Calu3 (cell line): ENCODE measurements at places on chromosomes 16 and 17.

- DNase-seq = no peak
Observed at GRCh38 chr17:82808006-82808405, 31.8 kb downstream of the ZNF750 start.

- no peak for DNase-seq
Observed at GRCh38 chr17:55168958-55169687, 95.6 kb upstream of the HLF start.

DNA sequence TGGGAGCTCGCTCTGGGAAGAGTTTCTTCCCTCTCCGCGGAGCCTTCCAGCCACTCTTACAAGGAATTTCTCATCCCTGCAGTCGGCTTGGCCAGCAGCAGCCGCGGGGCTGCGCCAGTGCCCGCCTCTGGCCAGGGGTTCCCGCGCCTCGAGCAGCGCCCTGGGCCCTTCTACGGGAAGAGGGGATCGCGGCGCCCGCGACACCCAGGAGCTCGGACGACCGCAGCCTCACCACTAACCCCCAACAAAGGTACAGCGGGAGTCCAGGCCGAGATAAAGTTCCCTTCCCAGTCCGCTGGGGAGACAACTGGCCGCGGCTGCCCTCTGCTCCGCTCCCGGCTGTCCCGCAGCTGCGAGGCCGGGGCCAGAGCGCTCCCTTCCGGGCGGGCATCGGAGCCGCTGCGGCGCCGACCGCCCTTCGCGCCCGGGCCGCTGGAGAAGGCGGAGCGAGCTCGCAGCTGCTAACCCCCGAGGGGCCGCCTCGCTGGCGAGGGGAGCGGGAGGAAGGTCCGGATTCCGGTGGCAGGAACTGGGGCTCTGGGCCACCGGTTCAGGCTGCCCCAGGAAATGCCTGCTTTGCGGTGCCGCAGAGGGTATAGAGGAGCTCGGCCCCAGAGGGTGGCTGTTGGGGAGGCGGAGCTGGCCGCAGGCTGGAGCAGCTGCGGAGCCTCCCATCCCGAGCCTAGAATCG is 3.6 kb upstream of the HS3ST3B1 start:
- peak; percentile 55 for DNase-seq

DNA sequence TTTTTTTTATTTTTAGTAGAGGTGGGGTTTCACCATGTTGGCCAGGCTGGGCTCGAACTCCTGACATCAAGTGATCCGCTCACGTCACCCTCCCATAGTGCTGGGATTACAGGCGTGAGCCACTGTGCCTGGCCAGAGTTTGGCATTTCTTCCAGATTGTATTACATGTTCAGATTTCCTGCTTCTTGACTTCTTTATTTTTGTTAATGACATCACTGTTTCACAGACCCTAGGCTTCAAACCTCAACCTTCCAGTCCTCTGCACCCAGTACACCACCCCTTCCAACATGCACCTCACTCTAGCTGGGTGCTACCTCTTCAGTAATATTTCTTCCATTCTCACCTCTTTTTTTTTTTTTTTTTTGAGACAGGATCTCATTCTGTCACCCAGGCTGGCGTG is 53.6 kb upstream of the ZFHX3 start:
- no peak for DNase-seq

- DNase-seq = no peak
Observed at GRCh38 chr16:75575958-75576357, 9.8 kb downstream of the GABARAPL2 start.

DNA sequence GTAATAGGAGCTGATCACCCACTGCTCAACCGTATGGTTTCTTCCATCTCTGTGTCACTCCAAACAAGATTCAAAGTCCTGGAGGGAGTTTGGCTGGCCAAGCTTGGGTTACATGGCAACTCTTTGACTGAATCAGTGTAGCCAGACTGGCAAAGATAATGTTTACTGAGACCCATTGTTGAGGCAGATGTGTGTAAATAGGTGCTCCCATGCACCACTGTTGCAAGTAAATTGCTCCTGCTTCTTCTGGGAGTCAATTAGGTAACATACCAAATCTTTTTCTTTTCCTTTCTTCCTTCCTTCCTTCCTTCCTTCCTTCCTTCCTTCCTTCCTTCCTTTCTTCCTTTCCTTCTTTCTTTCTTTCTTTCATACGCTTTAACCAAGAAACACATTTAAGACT is 86.3 kb upstream of the DHX40 start:
- DNase-seq = no peak

GRCh38 chr16:75943705-75944514 is 217.6 kb upstream of the CPHXL start:
- DNase-seq = no peak

- DNase-seq = no peak
Observed at GRCh38 chr16:11669380-11670146, 1.3 kb downstream of the SNN start.

GRCh38 chr17:32235588-32235987 is 30.0 kb upstream of the RHBDL3 start:
- no peak for DNase-seq

DNA sequence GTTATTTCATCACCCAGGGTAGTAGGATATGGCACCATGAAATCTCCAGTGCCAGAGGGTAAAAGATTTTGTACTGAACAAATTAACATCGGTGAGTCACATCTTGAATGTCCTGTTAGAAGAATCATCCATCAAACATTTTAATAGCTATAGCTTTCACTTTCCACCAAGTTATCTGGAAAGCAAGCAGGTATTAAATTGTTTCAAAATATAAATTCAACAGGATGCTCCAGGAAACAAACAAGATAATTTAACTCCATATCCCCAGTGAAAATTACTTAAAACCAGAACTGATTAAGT is 2.4 kb downstream of the VEZF1 start:
- DNase-seq = no peak

DNA sequence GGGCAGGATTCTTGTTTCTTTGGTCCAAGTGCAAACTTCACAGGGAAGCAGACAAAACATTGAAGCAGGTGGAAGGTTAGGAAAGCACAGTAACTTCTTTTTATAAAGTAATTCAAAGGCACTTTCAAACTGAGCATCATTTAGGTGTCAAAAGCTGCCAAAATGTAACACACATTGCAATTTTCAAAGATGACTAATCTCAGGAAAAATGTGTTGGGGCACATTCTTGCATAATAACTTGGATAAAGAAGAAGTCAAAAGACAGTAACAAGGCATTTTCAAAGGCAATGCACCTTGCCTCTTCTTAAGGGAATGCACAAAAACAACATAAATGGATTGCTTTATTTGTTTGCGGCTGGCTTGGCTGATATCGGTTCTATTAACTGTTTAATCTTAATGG is 3.6 kb downstream of the KCNJ2 start:
- no peak for DNase-seq

- peak; percentile 70 for DNase-seq
Observed at GRCh38 chr17:39647256-39647655, 10.3 kb downstream of the STARD3 start.

- DNase-seq = no peak
Observed at GRCh38 chr17:58041161-58041560, 34.1 kb upstream of the SRSF1 start.

- no peak for DNase-seq
Observed at GRCh38 chr17:6066183-6066948, 3.8 kb upstream of the WSCD1 start.

DNA sequence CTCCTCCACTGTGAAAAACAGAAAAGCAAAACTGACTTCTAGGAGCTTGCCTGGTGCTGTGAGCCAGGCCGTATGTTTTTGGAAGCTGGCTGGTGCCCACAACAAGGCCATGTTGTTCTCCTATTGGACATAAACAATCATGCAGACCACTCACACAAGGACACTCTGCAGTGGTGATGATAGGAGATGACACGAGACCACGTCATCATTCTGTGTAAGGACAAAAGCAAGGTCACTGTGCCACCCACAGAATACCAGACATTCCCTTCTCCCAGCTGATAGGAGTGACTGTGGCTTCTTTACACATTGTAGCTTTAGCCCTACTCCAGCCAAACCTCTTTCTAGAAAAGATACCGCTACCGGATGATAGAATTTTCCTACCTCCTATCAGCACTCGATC is 47.7 kb upstream of the LCMT1 start:
- DNase-seq = no peak

DNA sequence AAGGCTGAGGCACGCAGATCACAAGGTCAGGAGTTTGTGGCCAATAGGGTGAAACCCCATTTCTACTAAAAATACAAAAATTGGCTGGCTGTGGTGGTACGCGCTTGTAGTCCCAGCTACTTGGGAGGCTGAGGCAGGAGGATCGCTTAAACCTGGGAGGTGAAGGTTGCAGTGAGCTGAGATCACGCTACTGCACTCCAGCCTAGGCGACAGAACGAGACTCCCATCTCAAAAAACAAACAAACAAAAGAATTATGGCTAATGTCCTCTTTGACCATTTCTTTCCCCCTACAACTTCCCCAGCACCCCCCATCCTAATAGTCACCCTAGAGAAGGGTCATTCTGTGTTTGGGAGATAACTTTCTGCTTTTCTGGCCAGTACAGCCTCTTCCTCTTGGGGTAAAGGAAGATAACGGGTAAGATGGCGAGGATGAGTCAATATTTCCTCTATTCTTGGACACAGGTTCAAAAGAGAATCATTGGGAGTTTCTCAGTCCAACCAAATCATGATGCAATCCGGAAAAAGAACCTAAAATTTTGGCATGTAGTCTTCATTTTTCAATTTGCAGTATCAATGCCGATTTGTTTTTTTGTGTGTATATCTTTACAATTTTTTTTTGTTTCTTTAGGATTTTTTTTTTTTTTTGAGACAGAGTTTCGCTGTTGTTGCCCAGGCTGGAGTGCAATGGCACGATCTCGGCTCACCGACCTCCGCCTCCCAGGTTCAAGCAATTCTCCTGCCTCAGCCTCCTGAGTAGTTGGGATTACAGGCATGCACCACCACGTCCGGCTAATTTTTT is 107.6 kb upstream of the MED13 start:
- no peak for DNase-seq

DNA sequence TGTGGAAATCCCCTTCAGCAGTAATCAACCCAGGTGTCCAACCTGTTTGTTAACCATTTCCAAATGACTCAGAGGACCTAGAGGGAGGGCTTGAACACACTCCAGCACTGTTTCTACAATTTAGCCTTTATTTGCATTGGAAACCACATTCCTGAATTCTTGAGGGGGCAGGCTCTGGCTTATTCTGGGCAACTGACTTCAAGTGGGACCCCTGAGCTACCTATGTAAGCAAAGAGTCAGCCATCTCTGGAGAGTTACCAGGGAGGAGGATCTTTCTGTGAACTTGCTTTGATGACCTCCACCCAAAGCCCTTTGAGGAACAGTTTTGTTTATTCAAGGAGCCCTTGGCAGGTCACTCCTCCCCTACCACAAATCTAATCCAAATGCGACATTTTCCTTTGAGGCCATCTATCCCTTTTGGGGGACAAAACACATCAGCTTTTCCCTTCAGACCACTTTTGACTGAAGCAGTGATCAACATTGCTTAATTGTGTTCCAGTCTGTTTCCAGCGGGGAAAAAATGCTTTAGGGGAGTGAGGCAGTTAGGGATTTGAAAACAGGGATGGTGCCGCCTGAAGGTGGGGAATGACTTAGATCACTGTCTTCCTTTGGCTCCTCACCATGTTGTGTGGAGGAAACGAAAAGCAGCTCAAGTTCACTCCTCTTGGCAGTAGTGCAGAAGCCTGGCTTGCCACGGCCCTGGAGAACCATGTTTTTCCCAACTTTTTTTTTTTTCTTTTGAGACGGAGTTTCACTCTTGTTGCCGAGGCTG is 46.2 kb downstream of the TUBD1 start:
- DNase-seq = peak; percentile 64

- no peak for DNase-seq
Observed at GRCh38 chr17:72562615-72563188, 441.9 kb downstream of the SOX9 start.

DNA sequence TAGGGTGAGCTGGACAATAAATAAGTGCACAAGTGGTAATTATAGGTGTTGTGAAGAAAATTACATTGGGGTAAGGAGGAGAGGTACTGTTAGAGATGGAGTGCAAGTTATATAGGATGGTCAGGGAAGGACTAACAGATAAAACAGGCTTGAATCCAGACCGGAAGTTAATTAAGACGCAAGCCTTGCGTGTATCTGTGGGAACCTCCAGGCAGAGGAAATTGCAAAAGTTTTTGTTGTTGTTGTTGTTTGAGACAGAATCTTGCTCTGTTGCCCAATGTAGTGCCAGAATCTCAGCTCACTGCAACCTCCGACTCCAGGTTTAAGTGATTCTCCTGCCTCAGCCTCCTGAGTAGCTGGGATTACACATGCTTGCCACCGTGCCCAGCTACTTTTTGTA is 2.4 kb upstream of the ZNF18 start:
- no peak for DNase-seq

- no peak for DNase-seq
Observed at GRCh38 chr16:24188751-24189318, 67.3 kb upstream of the CACNG3 start.

DNA sequence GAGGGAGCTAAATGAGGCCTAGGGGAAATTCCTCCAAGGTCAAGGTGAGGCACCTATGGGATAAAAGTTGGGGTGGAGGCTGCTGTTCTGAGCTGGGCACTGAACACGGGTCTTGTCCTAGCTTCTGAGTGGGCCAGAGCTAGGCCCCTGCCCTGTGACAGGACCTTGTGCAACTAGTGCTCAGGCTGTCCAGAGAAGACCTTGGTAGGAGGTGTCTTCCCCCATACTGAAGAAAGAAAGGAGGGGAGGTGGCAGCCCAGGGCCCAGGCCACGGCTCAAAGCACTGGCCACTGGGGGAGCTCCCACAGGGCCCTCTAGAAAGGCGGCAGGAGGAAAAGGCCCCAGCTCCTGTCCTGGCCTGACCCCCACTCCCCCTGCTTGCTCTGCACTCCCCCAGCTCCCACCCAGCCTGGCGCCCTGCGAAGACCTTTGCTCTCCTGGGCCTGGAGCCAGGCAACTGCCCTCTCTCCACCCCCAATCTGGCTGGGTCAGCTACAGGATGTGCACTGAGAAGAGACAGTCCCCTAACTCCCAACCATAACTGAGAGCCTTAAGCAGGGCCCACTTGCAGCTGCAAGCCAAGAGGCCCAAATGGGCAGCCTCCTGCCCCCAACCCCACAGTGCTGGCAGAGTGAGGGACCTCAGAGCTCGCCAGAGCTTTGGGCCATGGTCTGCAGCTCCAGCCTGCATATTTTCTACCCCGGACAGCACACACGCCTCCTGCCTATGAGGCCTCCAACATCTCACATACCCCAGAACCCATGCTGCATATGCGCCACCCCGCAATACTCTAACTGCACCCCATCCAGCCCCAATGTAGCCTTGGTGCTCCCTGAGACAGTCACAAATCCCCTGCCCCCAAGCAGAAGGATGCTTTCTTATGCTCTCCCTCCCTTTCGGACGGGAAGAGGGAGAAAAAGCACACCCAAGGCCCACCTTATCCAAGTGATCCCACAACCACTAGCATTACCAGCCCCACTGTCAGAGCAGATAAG is 15.3 kb downstream of the HSD11B2 start:
- no peak for DNase-seq

DNA sequence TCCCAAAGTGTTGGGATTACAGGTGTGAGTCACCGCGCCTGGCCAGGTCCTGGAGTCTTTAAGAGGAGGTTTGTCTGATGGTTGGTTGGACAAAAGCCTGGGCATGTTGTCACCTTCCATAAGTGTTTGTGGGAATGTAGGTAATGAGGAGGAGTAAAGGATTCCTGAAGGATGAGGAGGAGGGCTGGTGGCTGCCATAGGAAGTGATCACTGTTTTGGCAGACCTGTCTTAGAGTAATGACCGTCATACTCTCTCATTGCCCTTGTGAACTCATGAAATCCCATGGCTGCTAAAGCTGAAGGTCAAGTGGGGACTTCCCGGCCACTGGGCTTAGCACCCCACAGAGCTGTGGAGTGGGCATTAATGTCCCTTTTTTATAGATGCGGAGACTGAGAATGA is 40.5 kb downstream of the TENT4B start:
- no peak for DNase-seq

GRCh38 chr16:63426275-63426870 is 1390.1 kb upstream of the CDH8 start:
- DNase-seq = no peak

- DNase-seq = peak; percentile 24
Observed at GRCh38 chr17:75047398-75048098, 523 bp downstream of the KCTD2 start.
